Ureter (tissue), 1 donor: ENCODE measurements at places on chromosomes 6 and 20. TPM values are rescaled to one million over a fixed set of nuclear protein-coding genes. Genes with fewer than 3 reads are reported as not detected.
A peak's percentile ranks its signal among the peaks of the same experiment; 100 is the strongest.

GRCh38 chr20:22615425-22615824 lies 31.1 kb upstream of the FOXA2 start:
- no peak for DNase-seq

- no peak for DNase-seq
Observed at GRCh38 chr6:167487749-167488664, 163.1 kb downstream of the TTLL2 start.

DNA sequence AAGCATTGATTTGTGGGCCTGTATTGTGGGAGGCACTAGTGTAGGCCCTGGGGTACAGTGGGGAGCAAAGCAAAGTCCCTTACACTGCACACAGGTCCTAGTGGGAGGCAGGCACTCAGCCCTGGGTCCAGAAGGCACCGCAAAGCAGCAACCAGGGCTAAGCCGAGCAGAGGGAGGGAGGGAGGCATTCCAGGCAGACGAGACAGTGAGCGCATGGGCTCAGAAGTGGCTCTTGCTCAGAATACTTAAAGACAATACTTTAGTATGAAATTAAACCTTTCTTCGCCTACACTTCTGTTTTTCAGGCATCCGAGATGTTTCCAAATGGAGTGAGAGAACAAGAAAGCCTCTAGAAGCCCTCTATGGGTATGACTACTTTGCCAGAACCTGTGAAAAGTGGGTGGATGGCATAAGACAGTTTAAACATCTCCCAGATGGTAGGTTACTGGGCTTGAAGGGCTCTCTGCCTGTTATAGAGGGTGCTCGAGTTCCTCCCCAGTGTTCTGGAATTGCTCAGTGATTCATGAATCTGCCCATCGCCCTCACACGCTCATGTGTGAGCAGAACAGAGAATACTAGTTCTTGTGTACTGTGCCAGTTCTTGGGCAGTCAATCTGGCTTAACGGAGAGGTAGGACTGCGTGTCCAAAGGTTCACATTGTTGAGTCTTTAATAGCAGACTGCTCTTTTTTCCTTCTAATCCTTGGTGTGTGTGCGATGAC lies 18.7 kb downstream of the BPHL start:
- DNase-seq, result no peak

GRCh38 chr6:157989541-157990289 lies 8.1 kb downstream of the SYNJ2 start:
- DNase-seq, result peak; percentile 73

GRCh38 chr6:122730775-122731386 lies 48.6 kb upstream of the FABP7 start:
- no peak for DNase-seq

DNA sequence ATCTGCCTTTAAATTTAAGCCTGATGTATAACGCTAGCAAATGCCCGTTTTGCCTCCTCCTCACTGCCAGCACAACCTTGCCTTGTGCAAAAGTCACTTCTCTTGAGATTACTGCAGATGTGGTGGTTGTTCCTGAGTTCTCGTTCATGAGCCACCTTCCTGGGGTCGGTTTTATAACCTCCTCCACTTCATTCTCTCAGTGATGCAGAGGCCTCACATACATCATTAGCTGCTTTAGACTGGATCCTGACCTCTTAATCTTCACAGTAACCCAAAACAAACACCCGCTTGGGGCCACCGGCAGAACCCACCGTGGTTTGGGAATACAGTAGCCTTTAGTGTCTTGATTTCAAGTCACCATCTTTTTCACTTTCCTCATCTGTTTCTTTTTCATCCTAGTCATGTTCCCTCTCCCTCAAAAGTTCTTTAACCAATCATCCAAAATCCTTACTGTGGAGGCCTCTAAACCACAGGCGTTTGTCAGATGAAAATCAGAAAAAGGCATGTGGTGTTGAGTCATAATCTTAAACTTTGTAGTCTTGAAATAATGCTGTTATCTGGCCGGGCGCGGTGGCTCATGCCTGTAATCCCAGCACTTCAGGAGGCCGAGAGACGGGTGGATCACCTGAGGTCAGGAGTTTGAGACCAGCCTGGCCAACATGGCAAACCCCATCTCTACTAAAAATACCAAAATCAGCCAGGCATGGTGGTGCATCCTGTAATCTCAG lies 430.3 kb upstream of the SOX4 start:
- no peak for DNase-seq

GRCh38 chr20:60200305-60200918 lies 242.2 kb downstream of the CDH26 start:
- no peak for DNase-seq

MTFR2 gene
- 0.75 TPM for total RNA-seq

SLC26A8 gene
- 0.18 TPM for total RNA-seq

NCR2 gene
- not detected for total RNA-seq
